ENCODE measurements at places on chromosomes 12 and 14.

GRCh38 chr12:67669934-67670631 lies 21.5 kb downstream of the DYRK2 start:
- DNase-seq = no peak

- DNase-seq = no peak
These were observed 302 bp downstream of the CCDC38 start for GRCh38 chr12:95942101-95942523.

- no peak for DNase-seq
These were observed 90.6 kb downstream of the CALM1 start for GRCh38 chr14:90487462-90487861.

- DNase-seq = no peak
These were observed at the start of gene PRICKLE1 for GRCh38 chr12:42589465-42590329. Gene PRICKLE1, minus strand, starts transcription at chr12:42589746. Its CDS starts 117,230 bp downstream, at chr12:42472516.

DNA sequence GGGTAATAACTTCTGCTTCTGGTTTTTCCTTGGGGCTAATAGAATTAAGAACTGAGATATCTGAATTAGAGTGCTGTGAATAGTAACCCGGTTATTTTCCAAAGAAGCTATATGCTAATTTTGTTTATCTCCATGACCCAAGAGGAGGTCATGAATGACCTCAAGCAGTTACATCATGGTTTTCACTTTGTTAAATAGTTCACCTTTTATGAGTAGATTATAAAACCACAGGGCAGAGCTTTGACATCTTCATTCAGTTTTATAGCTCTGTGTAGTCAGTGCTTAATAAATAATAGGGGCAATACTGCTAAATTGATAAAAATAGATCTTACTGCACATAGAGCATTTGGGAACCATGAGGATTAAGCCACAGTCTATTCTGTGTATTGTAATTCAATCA lies 462.2 kb downstream of the LRIG3 start:
- DNase-seq = no peak

- no peak for DNase-seq
These were observed 287.5 kb downstream of the DUSP6 start for GRCh38 chr12:89064780-89065179.

DNA sequence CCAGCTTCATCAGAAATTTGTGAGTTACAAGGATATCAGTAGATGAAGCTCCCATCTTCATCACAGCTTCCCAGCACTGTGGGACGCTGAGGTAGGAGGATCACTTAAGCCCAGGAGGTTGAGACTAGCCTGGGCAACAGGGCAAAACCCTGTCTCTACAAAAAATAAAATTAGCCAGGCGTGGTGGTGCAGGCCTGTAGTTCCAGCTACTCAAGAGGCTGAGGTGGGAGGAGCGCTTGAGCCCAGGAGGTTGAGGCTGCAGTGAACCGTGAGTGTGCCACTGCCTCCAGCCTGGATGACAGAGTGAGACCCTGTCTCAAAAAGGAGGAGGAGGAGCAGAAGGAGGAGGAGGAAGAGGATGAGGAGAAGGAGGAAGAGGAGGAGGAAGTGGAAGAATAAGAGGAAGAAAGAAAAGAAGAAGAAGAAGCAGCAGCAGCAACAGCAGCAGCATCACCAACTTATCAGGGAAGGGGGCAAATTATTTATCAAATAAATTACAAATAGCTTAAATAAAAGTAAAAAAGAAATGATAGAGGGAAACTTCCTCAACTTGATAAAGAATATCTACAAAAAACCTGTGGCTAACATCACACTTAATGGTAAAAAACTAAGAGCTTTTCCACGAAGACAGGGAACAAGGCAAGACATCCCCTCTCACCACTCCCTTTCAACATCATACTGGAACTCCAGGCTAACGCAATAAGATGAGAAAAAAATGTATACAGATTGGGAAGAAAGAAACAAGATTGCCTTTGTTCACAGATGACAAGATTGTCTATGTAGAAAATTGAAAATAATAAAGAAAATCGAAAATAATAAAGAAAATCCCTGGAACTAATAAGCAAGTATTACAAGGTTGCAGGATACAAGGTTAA lies 69.6 kb downstream of the NINJ2 start:
- peak; percentile 35 for DNase-seq

- no peak for DNase-seq
These were observed 357.9 kb downstream of the BCL11B start for GRCh38 chr14:98913967-98914650.

- DNase-seq = no peak
These were observed 43.9 kb upstream of the SYCP3 start for GRCh38 chr12:101783150-101783549.

GRCh38 chr12:57852200-57852599 lies 5.7 kb upstream of the CTDSP2 start:
- no peak for DNase-seq

- DNase-seq = no peak
These were observed 890 bp downstream of the TEP1 start for GRCh38 chr14:20412411-20412810.

- DNase-seq = no peak
These were observed 20.3 kb upstream of the TMTC1 start for GRCh38 chr12:29804019-29804418.

- no peak for DNase-seq
These were observed 382.3 kb downstream of the ATP23 start for GRCh38 chr12:58323676-58324075.

- no peak for DNase-seq
These were observed 904 bp upstream of the MAP4K5 start for GRCh38 chr14:50533241-50533705.
